ENCODE measurements at places on chromosomes 16 and 17.
A peak's percentile ranks its signal among the peaks of the same experiment; 100 is the strongest.

- DNase-seq = no peak
Measured at GRCh38 chr16:88747588-88748301, 37.3 kb downstream of the PIEZO1 start.

- DNase-seq = no peak
Measured at GRCh38 chr17:41549596-41550039, 21.5 kb upstream of the KRT19 start.

DNA sequence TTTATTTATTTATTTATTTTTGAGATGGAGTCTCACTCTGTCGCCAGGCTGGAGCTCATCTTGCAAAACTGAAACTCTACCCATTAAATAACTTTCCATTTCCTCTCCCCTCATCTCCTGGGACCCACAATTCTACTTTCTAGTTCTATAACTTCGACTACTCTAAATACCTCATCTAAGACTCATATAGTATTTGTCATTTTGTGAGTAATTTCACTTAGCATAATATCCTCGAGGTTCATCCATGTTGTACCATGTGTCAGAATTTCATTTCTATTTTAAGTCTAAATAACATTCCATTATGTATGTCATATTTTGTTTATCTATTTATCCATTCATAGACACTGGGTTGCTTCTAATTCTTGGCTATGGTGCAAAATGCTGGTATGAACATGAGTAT is 5.1 kb upstream of the NT5M start:
- no peak for DNase-seq

DNA sequence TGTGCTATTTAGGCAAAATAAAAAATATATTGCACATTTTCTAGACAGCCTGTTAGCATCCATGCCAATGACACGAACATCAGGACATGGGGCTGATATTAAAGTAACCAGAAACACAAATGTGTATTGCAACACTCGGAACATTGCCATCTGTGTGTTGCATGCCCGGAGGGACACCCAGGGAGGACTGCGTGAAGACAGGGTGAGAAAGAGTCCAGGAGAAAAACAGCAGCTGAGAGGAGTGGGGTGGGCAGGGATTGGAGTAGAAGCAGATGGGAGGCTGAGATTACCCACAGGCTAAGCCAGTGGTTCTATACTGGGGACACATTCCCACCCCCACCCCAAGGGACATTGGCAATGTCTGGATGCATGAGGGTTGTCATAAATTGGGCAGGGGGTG is 114.8 kb downstream of the GRIN2A start:
- no peak for DNase-seq

GRCh38 chr17:57459286-57459915 is 203.1 kb downstream of the MSI2 start:
- no peak for DNase-seq

- DNase-seq = no peak
Measured at GRCh38 chr16:81440888-81441761, 3.5 kb upstream of the CMIP start.

GRCh38 chr17:15432807-15433611 is 34.4 kb downstream of the CDRT4 start:
- DNase-seq = no peak

DNA sequence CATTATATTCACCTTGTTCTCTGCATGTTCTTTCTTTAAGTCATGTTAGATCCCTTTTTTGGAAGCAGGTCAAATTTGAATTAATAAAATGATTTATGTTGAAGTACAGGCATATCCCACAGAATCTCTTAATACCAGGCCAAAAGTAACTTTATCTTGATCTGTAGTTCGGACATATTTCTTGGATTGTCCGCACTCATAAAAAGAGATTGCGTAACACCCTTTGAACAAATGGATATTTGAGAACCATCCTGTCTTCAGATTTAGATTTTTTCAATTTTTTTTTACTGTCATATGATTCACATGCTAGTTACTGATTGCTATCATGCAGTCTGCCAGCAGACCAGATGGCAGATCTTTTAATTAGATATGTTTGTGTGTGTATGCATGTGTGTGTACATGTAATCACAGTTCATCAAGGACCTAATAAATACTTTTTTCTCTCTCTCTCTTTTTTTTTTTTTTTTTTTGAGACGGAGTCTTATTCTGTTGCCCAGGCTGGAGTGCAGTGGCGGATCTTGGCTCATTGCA is 352.6 kb downstream of the WWOX start:
- no peak for DNase-seq

- no peak for DNase-seq
Measured at GRCh38 chr17:80956321-80957190, 35.1 kb upstream of the CHMP6 start.

DNA sequence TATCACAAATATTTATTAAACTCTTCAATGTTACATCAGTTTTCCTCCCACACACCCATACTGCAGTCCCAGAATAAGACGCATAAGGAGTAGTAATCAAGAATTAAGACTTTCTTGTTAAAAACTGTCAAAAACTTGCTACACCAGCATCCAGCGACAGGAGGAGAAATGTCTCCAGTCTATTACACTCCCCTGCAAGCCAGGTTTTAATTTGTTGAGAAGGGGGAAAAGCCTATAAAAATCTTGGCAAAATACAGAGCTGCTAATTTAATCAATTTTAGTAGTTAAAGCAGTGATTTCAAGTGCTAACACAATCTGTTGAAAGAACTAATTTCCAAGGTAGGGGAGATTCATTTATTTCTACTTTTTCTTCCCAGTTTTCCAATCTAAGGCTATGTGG is 102.0 kb upstream of the MED13 start:
- no peak for DNase-seq

GRCh38 chr16:68234188-68235107 is 1.5 kb downstream of the ESRP2 start:
- DNase-seq = no peak

- no peak for DNase-seq
Measured at GRCh38 chr17:56290101-56290801, 137.0 kb downstream of the ANKFN1 start.

DNA sequence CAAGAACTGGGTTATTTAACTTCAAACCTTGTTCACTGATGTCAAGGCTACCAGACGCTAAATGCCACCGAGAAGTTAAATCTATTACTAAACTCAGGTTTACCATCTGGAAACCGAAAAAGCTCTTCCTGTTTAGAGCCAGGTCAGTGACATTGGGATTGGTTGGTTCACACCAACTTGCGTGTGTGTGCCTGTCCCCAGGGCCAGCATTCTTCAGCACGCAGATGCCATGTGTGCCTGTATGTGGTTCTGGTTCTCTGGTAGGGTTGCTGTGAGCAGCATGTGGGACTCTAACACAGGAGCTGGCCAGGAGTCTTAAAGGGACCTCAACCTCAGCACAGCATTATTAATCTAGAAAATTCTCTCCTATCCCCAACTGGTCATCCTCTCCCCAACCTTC is 18.1 kb upstream of the TBX2 start:
- no peak for DNase-seq

GRCh38 chr16:68086336-68086841 is 1.2 kb downstream of the NFATC3 start:
- DNase-seq = no peak

- no peak for DNase-seq
Measured at GRCh38 chr16:3087243-3088235, 11.6 kb downstream of the ZSCAN10 start.

GRCh38 chr16:31701734-31702133 is 171.9 kb upstream of the ZNF267 start:
- DNase-seq = no peak

GRCh38 chr17:64400642-64401041 is 10.0 kb upstream of the PECAM1 start:
- DNase-seq = no peak

DNA sequence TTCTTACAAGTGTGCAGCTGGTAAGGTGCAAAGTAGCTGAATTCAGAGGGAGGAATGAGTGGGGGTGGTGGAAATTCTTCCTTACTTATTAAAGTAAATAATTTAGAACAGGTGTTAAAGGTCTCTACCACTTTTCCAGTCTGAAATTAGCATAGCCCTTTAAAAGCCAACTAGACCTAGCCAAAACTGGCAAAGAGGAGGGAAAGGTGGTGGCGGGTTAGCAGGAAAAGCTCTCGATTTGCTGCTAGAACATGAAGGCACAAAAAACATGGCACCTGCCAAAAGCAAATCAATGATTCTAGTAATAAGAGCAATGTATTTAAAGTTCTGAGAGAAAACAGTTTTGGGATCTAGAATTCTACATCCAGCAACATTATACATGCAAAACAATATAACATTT is 157.7 kb downstream of the PARN start:
- DNase-seq = no peak

GRCh38 chr17:4492721-4493561 is 5.7 kb upstream of the SPNS2 start:
- peak; percentile 48 for DNase-seq

DNA sequence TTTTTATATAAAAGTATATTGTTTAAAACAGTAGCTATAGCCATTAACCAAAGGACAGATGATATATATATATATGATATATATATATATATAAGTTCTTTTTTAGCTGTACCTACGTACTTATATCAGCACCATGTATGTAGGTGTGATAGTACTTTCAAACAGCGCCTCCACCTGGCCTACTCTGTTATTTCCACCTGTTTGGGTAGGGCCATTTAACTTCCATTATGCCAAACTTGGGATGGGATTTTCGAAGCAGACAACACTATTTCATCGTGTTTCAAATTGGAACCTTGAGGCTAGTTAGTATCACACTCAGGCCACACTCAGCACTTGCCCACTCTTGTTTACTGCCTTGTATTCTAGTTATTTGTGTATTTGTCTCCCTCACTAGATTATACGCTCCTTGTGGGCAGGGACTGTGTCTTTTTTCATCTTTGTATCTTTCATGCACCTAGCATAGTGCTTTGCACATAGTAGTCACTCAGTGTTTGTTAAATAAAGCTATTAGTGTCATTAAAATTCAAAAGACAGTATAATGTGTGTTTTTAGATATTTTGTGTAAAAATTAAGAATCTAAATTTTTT is 11.8 kb upstream of the CLTC start:
- no peak for DNase-seq

DNA sequence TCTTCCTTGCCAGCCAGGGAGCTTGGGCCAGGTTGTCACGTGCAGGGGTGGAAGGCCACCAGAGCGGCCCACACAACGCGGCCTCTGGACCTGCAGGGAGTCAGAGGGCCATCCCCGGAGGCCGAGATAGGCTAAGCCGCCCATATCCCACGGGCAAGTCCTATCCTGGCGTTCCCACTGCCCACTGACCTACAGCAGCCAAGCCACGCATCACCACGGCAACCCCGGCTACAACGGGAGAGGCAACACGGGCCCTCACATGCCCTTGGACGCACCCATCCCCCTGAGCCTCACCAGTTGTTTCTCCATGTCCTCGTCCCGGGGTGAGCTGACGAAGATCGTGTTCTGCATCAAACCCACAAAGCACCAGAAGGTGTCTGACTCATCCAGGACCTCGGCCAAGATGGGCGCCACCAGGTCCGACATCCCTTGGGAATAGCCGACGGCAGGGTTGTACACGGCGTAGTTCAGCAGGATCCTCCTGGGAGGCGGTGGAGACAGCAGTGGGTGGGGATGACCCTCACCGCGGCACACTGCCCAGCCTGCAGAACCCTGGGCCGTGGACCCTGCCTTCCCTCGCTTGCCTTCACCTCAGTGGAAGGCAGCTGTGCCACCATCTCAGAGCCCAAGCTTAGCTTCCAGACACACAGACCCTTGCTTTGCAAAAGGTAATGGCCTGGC is 88.2 kb downstream of the TBC1D16 start:
- no peak for DNase-seq

GRCh38 chr17:49775546-49776260 is 11.8 kb upstream of the FAM117A start:
- no peak for DNase-seq

- DNase-seq = no peak
Measured at GRCh38 chr16:86042996-86043725, 144.2 kb downstream of the IRF8 start.

- DNase-seq = no peak
Measured at GRCh38 chr17:63445571-63445953, 544 bp downstream of the CYB561 start.

DNA sequence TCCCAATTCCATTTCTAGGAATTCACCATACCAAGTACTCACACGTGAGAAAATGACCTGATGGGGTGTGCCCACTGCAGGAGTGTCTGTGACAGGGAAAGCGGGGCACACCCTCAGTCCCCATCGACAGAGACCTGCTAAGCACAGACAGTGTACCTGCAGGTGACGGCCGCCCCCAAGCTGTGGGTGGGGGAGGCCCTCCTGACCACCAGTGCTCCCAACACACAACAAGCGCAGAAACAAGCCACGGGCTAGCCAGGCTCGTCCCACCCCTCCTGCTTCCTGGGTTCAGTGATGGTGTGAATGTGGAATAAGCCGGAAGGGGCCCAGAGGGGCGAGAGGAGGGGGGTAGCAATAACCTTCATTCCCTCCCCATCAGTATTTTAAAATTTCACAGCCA is 31.9 kb downstream of the ZCCHC14 start:
- DNase-seq = no peak

DNA sequence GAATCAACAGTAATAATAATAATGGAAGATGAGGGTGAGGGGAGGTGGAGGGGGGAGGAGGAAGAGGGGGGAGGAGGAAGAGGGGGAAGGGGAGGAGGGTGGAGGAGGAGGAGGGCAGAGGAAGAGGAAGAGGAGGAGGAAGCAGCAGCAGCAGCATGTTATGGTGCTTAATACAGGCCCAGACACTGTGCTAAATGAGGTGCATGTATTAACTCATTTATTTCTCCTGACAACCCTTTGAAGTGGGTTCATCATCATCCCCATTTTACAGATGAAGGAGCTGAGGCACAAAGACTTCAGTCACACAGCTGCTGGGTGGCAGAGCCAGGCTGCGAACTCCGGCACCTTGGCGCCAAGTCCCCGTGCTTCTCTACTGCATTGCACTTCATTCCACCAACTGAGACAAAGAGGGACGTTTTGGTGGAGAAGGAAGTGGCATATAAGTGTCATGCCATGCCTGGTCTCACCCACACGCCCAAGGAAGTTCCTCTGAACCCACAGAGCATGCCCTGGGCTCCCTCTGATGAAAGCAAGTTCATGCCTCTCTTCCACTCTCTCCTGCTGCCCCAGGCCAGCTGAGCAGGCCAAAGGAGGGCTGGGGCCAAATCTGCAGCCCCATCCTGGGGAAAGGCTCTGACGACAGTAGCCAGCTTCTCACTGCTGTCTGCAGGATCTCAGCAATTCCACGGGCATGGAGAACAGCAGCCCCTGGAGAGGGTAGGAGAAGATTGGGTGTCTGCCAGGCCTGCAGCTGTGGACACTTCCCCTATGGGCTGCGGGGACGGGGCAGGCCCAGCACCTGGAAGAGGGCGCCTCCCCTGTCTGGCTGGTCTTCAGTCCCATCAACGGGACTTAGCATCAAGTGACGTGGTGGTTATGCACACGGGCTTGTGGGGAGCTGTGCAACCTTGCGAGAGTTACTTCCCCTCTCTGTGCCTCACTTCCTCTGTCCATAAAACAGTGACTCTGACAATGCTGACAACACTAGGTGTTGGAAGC is 21.8 kb downstream of the XYLT1 start:
- no peak for DNase-seq
